Stimulated activated CD4-positive, alpha-beta T cell treated with anti-CD3 and anti-CD28 coated beads, TNF-alpha, amount 100 ng/mL, for 1 hour (primary cell): ENCODE measurements at places on chromosomes 2 and 18.

- no peak for DNase-seq
These were observed 141.5 kb downstream of the AQP4 start for GRCh38 chr18:26723981-26724380.

- DNase-seq = no peak
These were observed 223.5 kb downstream of the RNF152 start for GRCh38 chr18:61669320-61669719.

GRCh38 chr2:139214801-139215200 is 434.6 kb upstream of the NXPH2 start:
- no peak for DNase-seq

GRCh38 chr18:61034580-61034979 is 298.6 kb upstream of the CDH20 start:
- DNase-seq = no peak

- DNase-seq = no peak
These were observed 327.1 kb downstream of the GALNT13 start for GRCh38 chr2:154198866-154199265.

DNA sequence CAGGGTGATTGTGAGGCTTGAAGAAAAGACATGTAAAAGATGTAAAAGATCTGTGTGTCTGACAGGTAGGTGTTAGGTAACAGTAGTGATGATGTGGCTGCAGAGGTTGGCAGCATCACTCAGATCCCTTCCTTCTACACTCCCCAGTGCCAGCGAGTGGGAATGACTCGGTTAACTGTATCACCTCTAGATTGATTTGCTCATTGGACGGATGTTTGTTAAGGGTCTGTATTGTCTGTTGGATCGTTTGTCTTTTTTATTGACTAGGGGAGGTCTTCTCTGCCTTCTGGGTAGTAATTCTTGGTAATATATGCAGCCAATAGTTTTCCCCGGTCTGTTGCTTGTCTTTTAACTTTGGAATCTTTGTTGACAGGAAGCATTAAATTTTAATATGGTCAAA is 44.8 kb upstream of the CNGA3 start:
- DNase-seq = no peak

GRCh38 chr2:98448441-98449145 is 3.9 kb downstream of the INPP4A start:
- no peak for DNase-seq

DNA sequence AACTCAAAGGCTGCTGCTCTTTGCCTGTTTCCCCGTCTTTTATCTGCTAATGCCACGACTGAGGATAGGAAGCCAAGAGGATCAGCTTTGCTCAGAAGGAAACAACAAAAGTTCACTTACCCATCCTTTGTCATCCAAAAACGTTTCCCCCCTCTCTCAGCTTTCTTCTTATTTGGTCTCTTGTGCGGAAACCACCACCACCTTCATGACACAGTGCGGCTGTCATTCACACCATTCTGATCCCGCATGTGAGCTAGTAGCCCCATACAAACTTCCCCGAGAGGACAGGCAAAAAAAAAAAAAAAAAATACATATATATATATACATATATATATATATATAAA is 656 bp downstream of the LRRTM4 start:
- no peak for DNase-seq

DNA sequence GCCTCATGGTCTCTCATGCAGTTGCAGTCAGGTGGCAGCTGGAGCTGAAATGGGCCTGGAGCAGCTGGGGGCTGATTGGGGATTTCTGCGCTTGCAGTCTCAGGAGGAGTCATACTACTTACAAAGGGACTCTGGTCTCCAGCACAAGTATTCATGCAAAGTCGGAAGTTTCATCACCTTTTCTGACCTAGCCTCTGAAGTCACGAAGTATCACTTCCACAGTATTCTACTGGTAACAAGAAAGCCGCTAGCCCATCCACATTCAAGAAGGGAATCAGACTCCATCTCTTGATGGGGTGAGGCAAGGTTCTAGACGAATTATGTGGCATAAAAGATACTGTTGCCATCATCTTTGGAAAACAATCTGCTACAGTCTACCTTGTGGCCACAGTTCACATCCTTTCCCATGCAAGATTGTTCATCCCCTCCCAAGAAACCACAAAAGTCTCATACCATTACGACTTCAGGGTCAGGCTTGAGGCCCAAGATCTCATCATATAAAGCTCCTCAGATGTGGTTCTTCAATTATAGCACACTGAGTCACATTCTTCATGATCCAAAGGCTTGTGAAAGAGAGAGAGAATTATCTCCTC is 95.3 kb downstream of the SMC6 start:
- DNase-seq = no peak

- no peak for DNase-seq
These were observed 185.9 kb upstream of the HAAO start for GRCh38 chr2:42978175-42978886.

DNA sequence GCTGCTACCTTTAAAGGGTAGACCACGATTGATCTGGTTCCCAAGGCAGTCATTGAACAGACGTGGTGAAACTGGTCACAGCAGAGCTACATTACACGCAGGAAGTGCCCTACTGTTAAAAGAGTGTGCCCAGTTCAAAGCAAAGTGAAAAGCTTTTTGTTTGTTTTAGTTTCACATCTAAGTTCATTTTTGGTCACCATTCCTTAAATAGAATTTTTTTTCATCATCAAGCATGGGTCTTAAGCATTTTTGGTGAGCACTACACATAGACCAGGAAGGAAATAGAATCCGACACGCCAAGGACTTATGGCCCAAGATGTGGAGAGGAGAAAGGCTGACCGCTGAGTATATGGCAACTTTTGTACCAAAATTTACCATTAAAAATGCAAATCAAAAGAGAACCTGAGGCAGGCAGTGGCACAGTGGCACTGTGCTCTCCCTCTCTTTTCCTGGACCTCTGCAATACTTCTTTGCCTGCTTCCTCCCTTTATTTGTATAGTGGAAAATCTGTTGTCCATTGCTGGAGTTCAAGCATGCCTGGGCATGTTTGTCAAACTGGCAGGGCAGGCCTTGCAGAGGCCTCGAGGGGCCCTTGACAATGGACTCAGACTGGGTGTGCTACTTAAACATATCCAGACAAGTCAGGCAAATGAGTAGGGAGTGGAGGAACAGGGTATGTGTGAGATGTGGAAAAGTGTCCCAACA is 42.6 kb upstream of the HNRNPA3 start:
- DNase-seq = no peak

- DNase-seq = no peak
These were observed 199.1 kb upstream of the CCDC150 start for GRCh38 chr2:196440413-196440812.

GRCh38 chr2:206082298-206082843 is 3.6 kb downstream of the INO80D start:
- no peak for DNase-seq

DNA sequence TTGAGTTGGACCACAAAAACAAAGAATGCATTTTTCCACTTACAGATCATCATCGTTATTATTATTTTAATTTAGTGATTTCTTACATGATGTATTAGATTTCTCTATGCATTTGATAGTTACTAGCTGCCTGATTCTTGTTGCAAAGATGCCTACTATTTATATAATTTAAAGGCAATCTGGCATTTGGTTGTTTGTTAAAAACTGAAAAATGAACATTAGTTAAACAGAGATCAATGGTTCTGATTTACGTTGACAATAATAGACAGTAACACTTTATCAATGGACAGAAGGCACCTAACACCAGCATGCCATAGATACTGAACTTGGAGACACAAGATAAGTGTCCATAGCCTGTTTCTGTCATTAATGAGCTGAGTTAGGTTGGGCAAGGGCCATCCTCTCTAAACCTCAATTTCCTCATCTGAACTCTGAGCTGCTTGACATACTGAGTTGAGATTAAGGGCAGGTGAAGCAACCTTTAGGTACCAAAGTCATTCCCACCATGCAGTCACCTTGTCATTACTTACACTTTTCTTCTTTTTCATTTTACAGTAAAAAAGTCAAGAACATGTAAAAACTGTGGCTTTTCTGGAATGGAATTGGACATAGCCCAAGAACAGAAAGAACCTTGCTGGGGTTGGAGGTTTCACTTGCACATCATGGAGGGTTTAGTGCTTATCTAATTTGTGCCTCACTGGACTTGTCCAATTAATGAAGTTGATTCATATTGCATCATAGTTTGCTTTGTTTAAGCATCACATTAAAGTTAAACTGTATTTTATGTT is 3.1 kb downstream of the CCL20 start:
- no peak for DNase-seq

DNA sequence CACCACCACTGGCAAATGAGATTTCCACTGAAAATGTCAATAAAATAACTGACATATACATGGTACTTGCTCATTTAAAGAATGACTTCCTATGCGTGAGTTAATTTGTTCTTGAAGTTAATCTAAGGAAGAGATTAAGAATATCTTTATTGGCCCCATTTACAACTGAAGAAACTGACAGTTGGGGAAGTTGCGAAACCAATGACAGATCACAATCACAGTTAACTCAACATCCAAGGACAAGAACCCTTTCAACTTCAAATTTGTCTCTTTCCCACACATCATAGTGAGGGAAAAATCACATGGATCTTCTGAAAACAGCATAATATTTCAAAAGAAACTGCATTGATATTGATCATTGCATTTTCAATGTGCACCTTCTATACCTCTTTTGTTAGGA is 565.4 kb downstream of the IRS1 start:
- no peak for DNase-seq

- no peak for DNase-seq
These were observed 27.0 kb downstream of the TFPI start for GRCh38 chr2:187527262-187527661.

DNA sequence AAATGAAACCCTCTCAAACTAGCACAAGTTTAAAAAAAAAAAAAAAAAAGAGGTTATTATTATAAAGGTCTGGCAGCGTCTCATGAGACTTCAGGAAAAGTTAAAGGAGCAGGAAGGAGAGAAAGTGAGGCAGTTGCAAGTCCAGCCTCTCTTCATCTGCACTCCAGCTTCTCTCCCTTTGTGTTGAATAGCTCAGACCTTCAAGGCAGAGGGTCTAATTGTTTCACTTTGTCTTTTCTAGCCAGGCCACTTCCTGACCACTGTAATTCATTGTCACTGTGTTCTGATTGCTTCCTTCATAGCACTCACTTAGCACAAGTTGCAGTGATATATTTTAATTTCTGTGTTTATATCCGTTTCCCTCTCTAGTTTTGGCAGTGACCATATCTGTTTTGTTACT is 99.9 kb downstream of the SPATS2L start:
- DNase-seq = no peak

DNA sequence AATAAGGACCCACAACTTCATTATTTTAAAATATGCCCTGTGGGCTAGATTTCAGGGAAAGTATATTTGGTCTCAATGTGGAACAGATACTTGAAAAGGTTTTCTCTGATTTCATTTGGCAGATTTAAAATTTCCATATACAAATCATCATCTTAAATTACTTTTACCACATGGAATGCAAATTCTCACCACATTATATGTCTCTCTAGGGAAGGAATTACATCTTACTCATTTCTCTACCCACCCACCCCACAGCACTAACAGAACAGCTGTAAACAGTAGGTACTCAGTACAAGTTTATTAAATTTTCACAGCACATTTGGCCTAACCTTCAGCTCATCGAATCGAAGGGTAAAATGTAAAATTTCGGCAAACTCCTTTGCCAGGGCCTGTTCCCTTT is 104.0 kb downstream of the CYRIA start:
- no peak for DNase-seq

DNA sequence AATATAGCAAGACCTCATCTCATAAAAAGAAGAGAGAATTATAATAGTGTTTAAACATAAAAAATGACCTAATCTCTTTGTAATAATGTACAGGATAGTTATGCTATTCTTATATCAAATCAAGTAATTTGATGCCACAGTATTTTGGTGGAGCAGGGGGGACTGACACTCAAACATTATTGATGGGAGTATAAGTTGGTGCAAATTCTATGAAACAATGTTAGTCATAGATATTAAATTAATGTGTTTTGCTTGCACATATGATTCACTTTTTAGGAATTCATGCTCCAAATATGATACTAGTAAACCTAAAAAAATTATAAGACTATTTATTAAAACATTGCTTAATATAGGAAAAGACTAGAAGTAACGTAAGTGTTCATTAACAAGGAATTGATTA is 256.1 kb upstream of the SYT4 start:
- DNase-seq = no peak

DNA sequence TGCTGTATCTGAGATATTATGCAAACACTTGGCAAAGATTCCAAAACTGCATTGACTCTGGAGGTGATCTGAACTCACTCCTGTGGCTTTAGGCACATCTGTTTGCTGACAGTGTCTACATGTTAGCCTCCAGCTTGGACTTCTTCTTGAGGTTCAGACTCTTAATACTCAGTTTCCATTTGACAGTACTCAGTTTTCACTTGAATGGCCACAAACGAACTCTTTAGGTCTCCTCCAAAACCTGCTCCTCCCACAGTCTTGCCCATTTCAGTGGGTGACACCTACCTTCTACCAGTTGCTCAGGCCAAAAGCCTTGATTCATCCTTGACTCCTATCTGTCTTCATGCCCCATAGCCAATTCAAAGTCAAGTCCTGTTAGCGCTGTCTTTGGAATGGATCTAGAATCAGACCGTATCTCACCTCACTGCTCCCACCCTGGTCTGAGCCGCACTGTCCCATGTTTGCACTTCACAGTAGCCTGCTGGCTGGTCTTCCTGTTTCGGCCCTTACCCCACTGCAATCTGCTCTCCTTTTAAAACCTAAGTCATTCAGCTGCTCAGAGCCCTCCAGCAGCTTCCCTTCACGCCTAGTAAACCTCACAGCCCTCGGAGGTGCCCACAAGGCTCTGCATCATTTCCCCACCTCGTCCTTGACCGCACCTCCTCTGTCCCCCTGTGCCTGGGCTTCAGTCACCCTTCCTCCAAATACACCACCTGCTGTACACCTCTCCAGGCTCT is 10.5 kb downstream of the ATG16L1 start:
- no peak for DNase-seq

- no peak for DNase-seq
These were observed 1.5 kb downstream of the CACNB4 start for GRCh38 chr2:152097290-152097800.

- DNase-seq = no peak
These were observed 49.3 kb upstream of the AP1S3 start for GRCh38 chr2:223886726-223887125.

- no peak for DNase-seq
These were observed at the start of gene ACMSD for GRCh38 chr2:134838143-134838620. Gene ACMSD (plus strand): TSS chr2:134838616. CDS start chr2:134838683, 67 bp downstream.

- DNase-seq = no peak
These were observed 197.7 kb upstream of the STON1 start for GRCh38 chr2:48332286-48332685.

DNA sequence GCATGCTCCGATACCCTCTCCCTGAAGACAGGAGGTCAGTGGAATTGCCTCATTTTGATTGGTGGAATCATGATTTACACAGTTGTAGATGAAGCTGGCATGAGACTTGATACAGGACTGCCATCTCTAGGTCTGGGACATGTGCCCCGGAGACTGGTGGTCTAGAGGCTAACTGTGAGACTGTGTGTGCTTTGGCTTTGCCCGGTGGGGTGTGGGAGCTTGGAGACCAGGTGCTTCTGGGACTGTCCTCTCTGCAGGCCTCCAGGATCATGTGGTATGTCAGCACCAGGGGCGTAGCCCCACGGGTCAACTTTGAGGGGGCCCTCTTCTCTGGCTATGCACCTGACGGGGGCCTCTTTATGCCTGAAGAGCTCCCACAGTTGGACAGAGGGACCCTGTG is 2.7 kb downstream of the THNSL2 start:
- DNase-seq = no peak

- no peak for DNase-seq
These were observed 35.9 kb downstream of the PTGR3 start for GRCh38 chr18:75173125-75173432.

GRCh38 chr18:54284535-54284934 is 15.2 kb downstream of the POLI start:
- no peak for DNase-seq

GRCh38 chr2:204586444-204587180 is 41.3 kb downstream of the PARD3B start:
- DNase-seq = no peak
